Posterior vena cava (tissue), 2 donors: ENCODE measurements at places on chromosomes 12 and 14. TPM values are rescaled to one million over a fixed set of nuclear protein-coding genes. Genes with fewer than 3 reads are reported as not detected.

LRP1-AS gene
- not detected for total RNA-seq

HPD gene
- 17.4 TPM for total RNA-seq

NXPH4 gene
- total RNA-seq: 0.79 TPM

KCNMB4 gene
- 1.7 TPM for total RNA-seq

FBRSL1 gene
- total RNA-seq: 34.0 TPM

SLC6A15 gene
- total RNA-seq: 0.97 TPM

IAPP gene
- total RNA-seq: not detected

TPCN1 gene
- total RNA-seq: 50.8 TPM

SPX gene
- not detected for total RNA-seq
